ENCODE measurements at places on chromosomes 2 and 18. TPM values are rescaled to one million over a fixed set of nuclear protein-coding genes. Genes with fewer than 3 reads are reported as not detected.

- no peak overlapping the region for H3K27ac ChIP-seq
- H3K36me3 ChIP-seq: no peaks in the 10 kb centered on the region
- H3K4me3 ChIP-seq: no peak overlapping the region
- DNase-seq: peak; percentile 66
- H3K27me3 ChIP-seq: no peaks in the 10 kb centered on the region
These were observed 13.5 kb upstream of the TWSG1 start for GRCh38 chr18:9321017-9321452.

DNA sequence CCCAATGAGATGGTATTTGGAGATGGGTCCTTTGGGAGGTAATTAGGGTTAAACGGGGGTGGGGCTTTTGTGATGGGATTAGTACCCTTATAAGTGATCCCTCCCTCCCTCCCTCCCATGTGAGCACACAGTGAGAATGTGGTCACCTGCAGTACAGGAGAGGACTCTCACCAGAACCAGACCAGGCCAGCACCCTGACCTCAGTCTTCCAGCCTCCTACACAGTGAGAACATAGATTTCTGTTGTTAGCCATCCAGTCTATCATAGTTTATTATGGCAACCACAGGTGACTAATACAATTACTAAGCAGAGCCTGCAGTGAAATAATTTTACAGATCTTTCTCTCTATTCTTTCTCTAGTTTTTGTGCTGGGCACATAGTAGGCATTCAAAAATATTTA lies 137.7 kb upstream of the PKDCC start:
- H3K36me3 ChIP-seq: no peaks in the 10 kb centered on the region
- no peaks in the 10 kb centered on the region for H3K4me1 ChIP-seq
- DNase-seq: no peak
- no peaks in the 10 kb centered on the region for H3K27me3 ChIP-seq

GRCh38 chr18:75159238-75159518 lies 49.8 kb downstream of the PTGR3 start:
- DNase-seq: no peak
- H3K27ac ChIP-seq: no peak overlapping the region
- no peaks in the 10 kb centered on the region for H3K36me3 ChIP-seq
- no peaks in the 10 kb centered on the region for H3K27me3 ChIP-seq
- H3K4me1 ChIP-seq: no peaks in the 10 kb centered on the region

SLC4A3 gene
- 1.5 TPM for total RNA-seq

GRCh38 chr2:235860871-235861270 lies 307.3 kb downstream of the GBX2 start:
- H3K27ac ChIP-seq: no peak overlapping the region
- H3K4me3 ChIP-seq: no peak overlapping the region
- H3K27me3 ChIP-seq: no peaks in the 10 kb centered on the region
- H3K36me3 ChIP-seq: no peaks in the 10 kb centered on the region
- peak; percentile 60 for DNase-seq

TUBB8B gene
- 0.77 TPM for total RNA-seq

RESP18 gene
- not detected for total RNA-seq

RRM2 gene
- 414 TPM for total RNA-seq

GRCh38 chr2:23925702-23926289 lies 1.1 kb downstream of the ATAD2B start:
- DNase-seq: peak; percentile 78
- peak overlapping the region; percentile 99 for H3K4me3 ChIP-seq
- H3K27me3 ChIP-seq: no peaks in the 10 kb centered on the region

DNA sequence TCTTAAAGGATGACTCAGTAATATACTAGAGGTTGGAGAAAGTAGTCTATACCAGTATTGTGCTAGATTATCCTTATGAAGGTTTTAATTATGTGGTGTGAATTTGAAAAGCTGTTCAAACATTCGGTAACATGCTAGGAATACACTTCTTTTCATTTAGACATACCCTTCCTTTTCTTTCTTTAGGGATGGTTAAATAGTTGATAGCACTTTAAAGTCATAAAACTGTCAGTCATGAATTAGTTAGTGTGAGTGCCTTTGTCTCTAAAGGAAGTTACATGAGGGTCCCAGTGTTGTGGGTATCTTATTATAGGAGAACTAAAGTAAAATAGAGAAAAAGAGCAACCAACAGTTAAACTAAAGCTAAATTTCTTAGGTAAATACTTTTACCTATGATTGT lies 149.3 kb downstream of the CSRNP3 start:
- H3K4me3 ChIP-seq: peak overlapping the region; percentile 1
- peak; percentile 79 for DNase-seq
- no peaks in the 10 kb centered on the region for H3K27me3 ChIP-seq
- peak overlapping the region; percentile 41 for H3K27ac ChIP-seq

UGT1A4 gene
- 0.11 TPM for total RNA-seq

DNA sequence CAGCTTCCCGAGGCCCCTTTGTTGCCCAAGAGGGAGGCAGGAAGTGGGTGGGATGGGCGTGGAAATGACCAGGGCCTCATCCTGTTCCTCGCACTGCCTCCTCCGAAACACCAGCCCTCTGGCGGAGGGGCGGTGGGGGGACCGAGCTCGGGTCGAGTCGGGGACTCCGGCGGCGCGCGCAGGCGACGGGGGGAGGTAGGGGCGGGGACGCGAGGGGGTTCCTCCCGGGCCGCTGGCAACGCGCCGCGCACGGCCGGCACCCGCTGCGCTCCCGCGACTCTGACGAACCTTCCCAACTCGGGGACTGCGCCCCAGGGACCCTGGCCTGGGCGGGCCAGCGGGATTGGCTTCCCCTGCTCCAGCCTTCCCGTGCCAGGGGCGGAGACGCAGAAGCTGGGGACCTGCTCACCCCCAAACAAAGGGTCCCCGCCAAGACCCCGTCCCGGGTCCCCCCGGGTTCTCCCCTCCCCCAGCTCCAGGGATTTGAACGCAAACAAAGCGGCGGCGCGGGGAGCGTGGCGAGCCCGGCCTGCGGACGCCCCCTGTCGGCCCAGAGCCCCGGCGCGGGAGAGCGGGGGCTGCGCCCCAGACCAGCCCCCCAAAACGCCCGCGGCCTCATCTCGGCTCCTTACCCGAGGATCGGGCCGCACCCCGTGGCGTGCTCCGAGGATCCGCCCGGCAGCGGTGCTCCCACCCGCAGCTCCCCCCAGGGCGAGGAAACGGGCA lies 1.2 kb downstream of the SEMA4C start:
- H3K4me1 ChIP-seq: peaks cover 19% of the 10 kb centered on the region
- peak overlapping the region; percentile 99 for H3K27ac ChIP-seq
- no peaks in the 10 kb centered on the region for H3K27me3 ChIP-seq
- peak overlapping the region; percentile 97 for H3K4me3 ChIP-seq
- DNase-seq: peak; percentile 95
- H3K36me3 ChIP-seq: peaks cover 34% of the 10 kb centered on the region

DNA sequence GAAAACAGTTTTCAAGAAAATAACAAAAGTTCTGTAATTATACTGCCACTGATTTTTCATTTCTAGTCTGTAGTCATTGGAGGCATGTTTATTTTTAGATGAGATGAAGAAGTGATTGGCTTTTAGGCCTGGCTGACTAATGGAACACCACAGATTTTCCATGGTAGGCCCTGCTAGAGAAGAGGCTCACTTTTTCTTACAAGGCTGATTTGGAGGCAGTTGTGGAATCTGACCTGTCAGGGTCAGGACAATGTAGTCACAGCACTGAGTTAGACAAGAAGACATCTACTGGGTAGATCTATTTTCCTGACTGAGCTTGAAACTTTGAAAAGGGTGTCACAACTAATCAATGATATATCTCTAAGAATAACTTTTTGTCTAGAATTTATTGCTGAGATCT lies 43.9 kb downstream of the KDM3A start:
- H3K27me3 ChIP-seq: no peaks in the 10 kb centered on the region
- no peaks in the 10 kb centered on the region for H3K4me1 ChIP-seq
- H3K36me3 ChIP-seq: peaks cover 91% of the 10 kb centered on the region
- H3K4me3 ChIP-seq: no peak overlapping the region
- DNase-seq: no peak

Measured in A673 (cell line).